ENCODE measurements at places on chromosomes 4 and X.

GRCh38 chrX:106286053-106286650, 118.0 kb downstream of the PWWP3B start:
- no peak for DNase-seq

GRCh38 chrX:17597836-17598439, 139.4 kb upstream of the SCML1 start:
- DNase-seq, result no peak

DNA sequence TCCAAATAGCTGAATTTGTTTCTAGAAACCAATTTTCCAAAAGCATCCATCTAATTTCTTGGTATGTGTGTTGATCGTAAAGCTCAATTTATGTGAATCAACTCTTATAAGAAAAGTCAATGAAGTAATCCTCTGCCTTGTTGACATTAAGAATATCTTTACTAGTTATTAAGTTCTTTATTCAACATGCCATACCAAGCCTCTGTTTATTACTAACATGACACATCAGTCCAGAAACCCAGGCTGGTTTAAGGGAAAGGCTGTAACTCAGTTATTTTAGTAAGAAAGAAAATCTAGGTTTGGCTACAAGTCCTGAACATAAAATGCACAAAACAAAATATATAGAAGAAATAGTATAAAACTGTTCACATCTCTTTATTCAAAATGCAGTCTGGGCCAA, 48.0 kb downstream of the KLHL34 start:
- DNase-seq, result no peak

GRCh38 chrX:88883200-88883599, 136.2 kb downstream of the CPXCR1 start:
- no peak for DNase-seq

DNA sequence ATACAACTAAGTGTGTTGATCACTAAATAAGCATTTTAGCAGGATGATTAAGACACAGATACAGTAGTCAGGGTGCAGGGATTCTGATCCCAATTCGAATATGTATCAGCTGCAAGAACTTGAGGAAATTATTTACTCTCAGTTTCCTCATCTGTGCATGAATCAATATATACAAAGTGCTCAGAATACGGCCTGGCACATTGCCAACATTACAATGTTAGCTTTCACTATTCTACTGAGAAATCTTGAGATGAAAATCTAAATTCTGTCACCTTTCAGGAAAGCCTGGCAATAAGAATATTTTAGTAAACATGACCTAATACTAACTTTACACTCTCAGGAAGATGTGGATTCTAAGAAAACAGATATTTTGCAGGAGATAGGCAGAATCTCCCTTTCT, 1001.6 kb upstream of the IGFBP7 start:
- no peak for DNase-seq

- no peak for DNase-seq
These were observed 34.1 kb downstream of the DCHS2 start for GRCh38 chr4:154457471-154457870.

DNA sequence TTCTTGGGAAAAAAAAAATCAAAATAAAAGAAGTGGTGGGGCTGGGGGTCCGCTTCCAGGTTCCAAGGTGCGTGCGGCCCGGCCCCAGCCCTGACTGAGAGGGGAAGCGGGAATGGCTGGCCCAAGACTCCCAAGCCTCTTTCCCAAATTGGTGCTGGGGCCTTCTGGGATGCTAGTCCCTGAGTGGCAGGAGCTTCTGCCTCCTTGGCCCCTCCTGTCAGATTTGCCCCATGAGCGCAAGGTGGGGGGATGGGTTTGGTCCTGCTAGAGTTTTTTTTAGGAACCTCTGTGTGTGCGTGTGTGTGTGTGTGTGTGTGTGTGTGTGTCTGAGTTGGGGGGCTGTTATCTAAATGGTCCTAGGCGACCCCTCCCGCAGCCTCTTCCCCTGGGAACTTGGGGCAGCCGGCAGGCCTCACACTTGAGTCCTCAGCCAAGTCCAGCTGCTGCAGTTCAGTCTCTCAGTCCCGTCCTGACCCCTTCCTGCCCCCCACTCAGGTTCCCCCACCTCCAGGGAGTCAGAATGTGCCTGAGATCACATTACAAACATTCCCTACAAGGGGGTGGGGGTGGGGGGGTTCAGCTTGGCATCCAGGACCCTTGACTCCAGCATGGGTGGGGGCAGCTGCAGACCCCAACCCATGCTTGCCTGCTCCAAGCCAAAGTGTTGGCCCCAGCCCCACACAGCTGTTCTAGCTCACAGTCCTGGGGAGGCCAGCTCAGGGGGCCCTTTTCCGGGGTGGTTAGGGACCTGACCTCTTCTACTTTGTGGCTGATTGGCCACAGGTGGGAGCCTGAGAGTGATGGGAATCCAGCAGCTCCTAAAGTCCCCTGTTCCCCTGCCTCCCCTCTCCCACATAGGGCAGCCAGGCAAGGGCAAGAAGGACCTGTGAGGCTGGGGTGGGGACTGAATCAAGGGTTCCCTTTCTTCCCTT, 4.0 kb downstream of the EFNB1 start:
- no peak for DNase-seq

Measured in anterior cingulate cortex (tissue), 58 donors.